Sigmoid colon (tissue), 7 donors: ENCODE measurements at places on chromosomes 12 and 14. TPM values are rescaled to one million over a fixed set of nuclear protein-coding genes. Genes with fewer than 3 reads are reported as not detected.

DNA sequence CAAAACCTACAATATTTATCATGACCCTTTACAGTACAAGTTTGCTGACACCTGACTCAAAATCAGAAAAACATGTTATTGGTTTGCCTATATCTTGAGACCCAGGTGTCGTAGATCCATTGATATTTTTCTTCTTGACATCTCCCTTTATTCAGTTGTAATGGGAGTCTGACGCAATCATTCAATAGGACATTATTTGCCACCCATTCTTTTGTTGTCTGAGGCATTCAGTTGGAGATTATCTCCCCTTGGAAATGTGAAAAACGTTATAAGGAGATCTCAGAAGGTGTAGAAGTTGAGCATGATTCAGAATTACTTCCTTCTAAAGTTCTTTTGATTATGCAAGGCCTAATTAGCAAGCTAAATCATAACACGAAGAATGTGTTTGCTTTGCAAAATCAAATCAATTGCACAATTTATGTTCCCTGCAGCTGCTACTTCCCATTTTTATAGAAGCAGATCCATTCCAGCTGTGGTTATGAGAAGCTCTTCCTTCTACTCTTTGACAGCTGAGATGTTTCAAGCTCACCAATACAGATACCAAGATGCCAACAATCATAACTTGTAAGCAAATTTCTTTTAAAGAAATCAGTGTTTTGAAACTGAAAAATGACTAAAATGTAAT is 228.2 kb upstream of the SYT1 start:
- H3K4me1 ChIP-seq, result no peaks in the 10 kb centered on the region
- no peak overlapping the region for H3K27ac ChIP-seq
- H3K4me3 ChIP-seq, result no peak overlapping the region
- no peaks in the 10 kb centered on the region for H3K27me3 ChIP-seq
- DNase-seq, result no peak
- H3K36me3 ChIP-seq, result no peaks in the 10 kb centered on the region

- H3K36me3 ChIP-seq, result no peaks in the 10 kb centered on the region
- no peak overlapping the region for H3K4me3 ChIP-seq
- DNase-seq, result no peak
- H3K4me1 ChIP-seq, result peaks cover 8% of the 10 kb centered on the region
Measured at GRCh38 chr12:70045036-70045435, 198.2 kb upstream of the CNOT2 start.

GRCh38 chr12:51661199-51661598 is 70.2 kb downstream of the SCN8A start:
- H3K4me3 ChIP-seq, result no peak overlapping the region
- H3K27me3 ChIP-seq, result no peaks in the 10 kb centered on the region
- no peaks in the 10 kb centered on the region for H3K4me1 ChIP-seq
- DNase-seq, result no peak
- H3K27ac ChIP-seq, result no peak overlapping the region

The WSCD2 gene
- 10.5 TPM for total RNA-seq

DNA sequence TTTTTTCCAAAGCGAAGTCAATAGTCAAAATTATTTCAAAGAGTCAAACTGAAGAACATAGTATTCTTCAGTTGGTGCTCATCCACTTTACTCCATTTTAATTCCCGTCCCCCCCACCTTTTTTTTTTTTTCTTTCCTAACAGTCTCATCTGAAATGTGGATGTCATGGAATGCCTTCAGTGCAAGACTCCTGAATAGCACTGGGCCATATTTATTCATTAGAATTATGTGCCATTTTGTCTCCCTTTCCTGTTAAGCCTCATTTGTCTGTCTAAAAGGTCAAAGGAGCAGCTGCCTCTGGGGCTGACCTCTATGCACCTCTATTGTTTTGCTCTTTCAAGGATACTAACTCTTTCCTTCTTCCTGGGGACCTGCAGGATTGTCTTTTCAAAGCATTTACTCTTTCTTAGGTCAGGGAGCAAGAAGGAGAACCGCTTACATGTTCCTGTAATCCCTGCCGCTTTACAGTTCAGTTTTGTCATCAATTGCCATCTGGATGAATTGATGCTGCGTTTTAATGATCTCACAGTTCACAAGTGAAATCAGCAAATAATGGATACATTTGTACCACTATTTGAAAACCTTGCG is 310.6 kb downstream of the NPAS3 start:
- DNase-seq, result no peak
- no peak overlapping the region for H3K27ac ChIP-seq
- H3K4me3 ChIP-seq, result no peak overlapping the region

- H3K36me3 ChIP-seq, result no peaks in the 10 kb centered on the region
- no peak overlapping the region for H3K4me3 ChIP-seq
- H3K27me3 ChIP-seq, result no peaks in the 10 kb centered on the region
- no peak for DNase-seq
- H3K27ac ChIP-seq, result no peak overlapping the region
Measured at GRCh38 chr12:74148849-74149248, 388.8 kb upstream of the ATXN7L3B start.

DNA sequence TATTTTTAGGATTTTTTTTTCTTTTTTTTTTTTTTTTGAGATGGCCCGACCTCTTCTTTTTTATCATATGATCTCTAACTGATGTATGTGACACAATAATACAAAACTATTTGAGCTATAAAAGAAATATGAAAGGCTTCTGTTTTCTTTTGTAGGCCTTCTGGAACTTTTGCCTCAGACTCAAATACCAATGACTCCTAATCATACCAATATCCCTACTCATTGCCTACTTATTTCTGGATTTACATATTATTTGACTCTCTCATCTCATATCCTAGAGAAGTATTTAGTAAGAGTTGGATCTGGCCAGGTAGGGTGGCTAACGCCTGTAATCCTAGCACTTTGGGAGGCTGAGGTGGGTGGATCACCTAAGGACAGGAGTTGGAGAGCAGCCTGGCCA is 12.7 kb upstream of the WDR89 start:
- no peak overlapping the region for H3K4me3 ChIP-seq
- H3K27ac ChIP-seq, result no peak overlapping the region
- no peaks in the 10 kb centered on the region for H3K27me3 ChIP-seq
- H3K36me3 ChIP-seq, result no peaks in the 10 kb centered on the region
- no peaks in the 10 kb centered on the region for H3K4me1 ChIP-seq
- DNase-seq, result no peak

DNA sequence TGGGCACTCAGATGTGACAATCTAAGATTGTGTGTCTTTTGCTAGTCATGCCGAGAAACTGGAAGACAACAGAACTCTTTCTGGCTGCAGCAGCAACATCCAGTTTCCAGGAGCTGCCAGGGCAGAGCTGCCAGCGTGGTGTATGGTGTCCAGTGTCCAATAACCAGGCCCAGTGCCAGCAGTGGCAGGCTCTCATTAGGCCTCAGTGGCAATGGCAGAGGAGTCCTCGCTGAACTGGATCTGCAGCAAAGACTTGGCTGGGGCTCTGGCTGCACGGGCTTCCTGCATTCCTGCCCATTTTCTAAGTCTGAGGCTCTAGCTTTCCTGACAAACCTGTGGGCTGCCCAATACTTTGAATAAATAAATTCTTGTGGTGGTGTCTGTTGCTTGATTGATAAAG is 26.2 kb upstream of the PPM1A start:
- no peaks in the 10 kb centered on the region for H3K27me3 ChIP-seq
- no peak overlapping the region for H3K27ac ChIP-seq
- no peak overlapping the region for H3K4me3 ChIP-seq
- H3K36me3 ChIP-seq, result no peaks in the 10 kb centered on the region
